Right renal cortex interstitium (tissue), 3 donors: ENCODE measurements at places on chromosomes 6 and 20. TPM values are rescaled to one million over a fixed set of nuclear protein-coding genes. Genes with fewer than 3 reads are reported as not detected.

GRCh38 chr20:59640267-59640666 lies 35.9 kb downstream of the PHACTR3 start:
- no peak for DNase-seq

DNA sequence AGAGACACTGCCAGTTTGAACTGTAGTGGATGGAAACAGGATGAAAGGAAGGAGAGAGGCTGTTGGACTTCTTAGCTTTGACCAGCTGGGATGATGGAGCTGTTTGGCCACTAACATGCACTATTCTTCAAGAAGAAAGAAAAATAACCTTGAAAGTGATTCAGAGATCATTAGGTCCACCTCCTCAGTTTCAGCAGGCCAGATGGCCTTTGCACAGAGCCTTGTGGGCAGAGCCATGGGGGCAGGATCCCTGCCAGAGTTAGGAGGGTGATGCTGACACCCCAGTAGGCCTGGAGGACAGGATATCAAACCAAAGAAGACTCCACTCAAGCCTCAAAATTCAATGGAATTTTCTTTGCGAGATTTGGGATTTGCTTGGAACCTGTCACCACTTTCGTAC lies 74.5 kb upstream of the TMEM181 start:
- no peak for DNase-seq

GRCh38 chr20:62499758-62500236 lies 24.0 kb upstream of the GATA5 start:
- no peak for DNase-seq

DNA sequence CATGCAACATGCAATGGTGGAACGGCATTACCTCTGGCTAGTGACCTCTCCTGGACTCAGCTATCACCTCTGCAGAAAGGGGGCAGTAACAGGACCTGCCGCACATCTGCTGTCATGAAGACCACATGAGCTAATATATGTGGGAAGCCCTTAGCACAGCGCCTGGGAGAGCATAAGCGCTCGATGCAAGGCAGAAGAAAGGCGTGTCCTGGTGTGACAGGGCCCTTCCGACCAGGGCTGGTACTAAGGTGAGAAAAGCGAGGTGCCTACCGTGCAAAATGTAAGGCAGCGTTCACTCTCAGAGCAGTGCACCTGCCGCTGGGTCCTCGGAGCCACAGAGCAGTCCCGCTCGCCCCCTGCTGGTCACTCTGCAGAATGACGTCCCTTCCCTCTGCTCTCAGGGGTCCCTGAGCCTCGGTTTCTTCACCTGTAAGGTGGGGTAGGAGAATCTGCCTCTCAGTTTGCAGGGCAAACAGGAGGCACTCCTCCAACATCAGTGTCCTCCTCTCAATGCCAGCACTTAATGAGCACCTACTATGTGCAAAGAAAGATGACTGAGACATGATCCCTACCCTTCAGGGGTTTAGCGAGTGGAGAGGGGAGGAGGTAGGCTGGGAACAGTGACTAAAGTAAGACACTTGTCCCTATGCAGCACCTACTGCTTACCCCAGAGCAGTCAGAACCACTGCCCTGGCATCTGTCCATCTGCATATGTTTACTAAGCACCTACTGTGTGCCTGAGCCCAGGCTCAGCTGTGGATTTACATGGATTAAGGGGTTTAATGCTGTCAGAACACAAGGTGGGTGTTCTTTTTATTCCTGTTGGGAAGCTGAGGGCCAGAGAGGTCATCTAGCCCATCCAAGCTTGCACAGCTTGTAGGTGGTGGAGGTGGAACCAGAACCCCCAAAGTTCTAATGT lies 41.1 kb upstream of the PTGIS start:
- DNase-seq, result no peak

- DNase-seq, result no peak
These were observed 160.5 kb downstream of the THBS2 start for GRCh38 chr6:169093066-169093723.

DNA sequence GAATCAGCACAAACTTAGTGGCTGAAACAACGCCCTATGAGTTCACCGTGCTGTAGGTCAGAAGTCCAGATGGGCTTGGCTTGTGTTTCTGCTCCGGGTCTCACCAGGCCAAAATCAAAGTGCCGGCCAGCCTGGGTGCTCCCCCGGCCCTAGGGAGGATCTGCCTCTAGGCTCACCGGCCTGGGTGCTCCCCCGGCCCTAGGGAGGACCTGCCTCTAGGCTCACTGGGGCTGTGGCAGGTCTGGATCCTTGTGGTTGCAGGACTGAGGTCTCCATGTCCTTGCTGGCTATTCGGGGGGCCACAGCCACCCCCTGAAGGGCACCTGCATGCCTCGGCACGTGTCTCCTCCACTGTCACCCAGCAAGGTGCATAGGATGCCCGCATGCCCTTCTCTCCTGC lies 216.3 kb downstream of the TAF4 start:
- no peak for DNase-seq

- no peak for DNase-seq
These were observed 344.1 kb downstream of the CDC5L start for GRCh38 chr6:44731485-44732095.

DNA sequence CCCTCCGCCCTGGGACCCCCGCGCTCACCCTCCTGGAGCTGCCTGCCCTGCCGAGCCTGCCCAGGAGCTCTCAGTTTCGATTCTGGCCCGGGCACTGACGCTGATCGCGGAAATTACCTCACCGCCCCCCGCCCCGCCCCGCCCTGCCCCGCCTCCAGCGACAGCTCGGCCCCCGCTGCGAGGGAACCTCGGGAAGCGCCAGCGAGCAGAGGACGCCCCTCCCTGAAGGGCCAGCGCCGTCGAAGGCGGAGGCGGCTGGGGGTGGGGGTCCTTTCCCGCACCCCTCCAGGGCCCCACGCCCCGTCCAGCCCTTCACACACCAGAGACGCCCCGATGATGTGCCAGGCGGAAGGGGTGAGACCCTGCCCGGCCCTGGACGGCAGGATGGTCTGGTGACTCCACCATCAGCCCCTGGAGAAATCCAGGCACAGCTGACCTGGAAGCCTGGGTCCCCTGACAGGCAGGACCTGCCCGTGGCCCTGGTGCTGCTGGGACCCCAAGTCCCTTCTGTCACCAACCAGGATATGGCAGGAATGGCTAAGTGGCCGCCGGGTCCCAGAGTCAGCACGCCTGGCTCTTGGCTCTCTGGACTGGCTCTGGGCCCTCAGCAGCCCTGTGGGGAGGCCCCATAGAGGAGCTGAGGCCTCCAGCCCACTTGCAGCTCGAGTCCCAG lies at the start of gene HELZ2:
Gene HELZ2, minus strand, starts transcription at position 84 of the 673 bp plus-strand sequence. CDS start 1,854 bp downstream, outside the sequence.
- DNase-seq, result no peak

GRCh38 chr20:5395932-5396727 lies 79.4 kb upstream of the PROKR2 start:
- DNase-seq, result no peak

Gene PTPRT
- polyA plus RNA-seq, result 1.4 TPM

Gene TCF21
- 202 TPM for polyA plus RNA-seq

Gene MAS1
- polyA plus RNA-seq, result not detected

Gene COX4I2
- polyA plus RNA-seq, result 2.7 TPM

Gene PARD6B
- 24.4 TPM for polyA plus RNA-seq

Gene DCBLD1
- 11.0 TPM for polyA plus RNA-seq
